Fibroblast of skin of back (primary cell): ENCODE measurements at places on chromosomes 2 and 18.

DNA sequence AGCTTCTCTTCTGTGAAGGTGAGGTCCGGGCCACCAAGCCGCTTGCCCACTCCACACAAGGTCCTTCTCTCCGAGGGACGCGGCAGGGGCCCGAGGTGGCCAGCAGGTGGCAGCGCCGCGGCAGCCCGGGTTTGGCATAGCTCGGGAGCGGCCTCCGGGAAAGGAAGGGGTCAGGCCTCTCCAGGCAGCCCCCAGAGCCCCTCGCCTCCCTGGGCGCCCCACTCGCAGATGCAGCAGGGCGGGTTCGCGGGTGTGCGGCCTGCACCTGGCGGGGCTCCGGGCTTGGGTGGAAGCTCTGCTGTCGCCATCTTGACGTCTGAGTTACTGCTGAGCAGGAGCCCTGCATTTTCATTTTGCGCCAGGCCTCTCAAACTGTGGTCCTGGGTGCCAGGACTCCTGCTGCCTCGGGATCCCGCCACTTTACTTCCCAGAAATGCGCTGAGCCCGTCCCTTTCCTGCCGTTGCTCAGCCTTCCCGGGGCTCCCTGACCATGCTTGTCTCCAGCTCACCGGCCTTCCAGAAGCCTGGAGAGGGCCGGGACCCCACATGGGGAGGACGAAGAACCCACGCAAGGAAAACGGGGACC lies 18.6 kb upstream of the NCL start:
- DNase-seq, result peak; percentile 70

DNA sequence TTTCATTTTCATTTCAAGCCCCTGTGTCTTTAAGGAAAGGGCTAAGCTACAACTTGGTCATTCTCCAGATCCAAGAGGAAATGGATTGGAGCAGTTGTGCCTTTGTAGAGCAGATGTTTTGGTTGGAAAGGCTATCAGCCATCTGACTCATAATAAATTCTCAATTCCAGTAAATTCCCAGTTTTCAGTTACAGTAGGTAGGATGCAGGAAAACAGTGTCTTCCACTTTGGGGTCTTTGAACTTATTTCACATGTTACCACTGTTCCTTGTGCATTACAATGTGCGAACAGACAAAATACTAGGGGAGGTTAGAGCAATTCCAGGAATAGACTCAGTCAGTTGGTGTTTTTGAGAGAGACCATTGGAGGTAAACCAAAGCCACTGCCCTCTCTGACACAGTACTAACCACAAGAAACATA lies 211.9 kb downstream of the BABAM2 start:
- peak; percentile 88 for DNase-seq

DNA sequence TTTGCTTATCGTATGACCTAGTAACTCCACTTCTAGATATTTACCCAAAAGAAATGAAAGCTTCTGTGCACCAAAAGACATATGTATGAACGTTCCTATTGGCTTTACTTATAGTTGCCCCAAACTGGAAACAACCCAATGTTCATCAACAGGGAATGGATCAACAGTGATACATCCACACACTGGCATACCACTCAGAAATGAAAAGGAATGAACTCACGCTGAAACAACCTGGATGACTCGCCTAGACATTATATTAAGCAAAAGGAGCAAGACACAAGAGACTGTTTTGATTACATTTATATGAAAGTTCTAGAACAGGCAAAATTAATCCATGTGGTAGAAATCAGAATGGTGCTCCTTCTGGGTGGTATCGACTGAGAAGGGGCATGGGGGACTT lies 18.9 kb downstream of the ADRA2B start:
- DNase-seq, result no peak

GRCh38 chr18:12497296-12497695 lies 89.6 kb downstream of the PRELID3A start:
- no peak for DNase-seq

DNA sequence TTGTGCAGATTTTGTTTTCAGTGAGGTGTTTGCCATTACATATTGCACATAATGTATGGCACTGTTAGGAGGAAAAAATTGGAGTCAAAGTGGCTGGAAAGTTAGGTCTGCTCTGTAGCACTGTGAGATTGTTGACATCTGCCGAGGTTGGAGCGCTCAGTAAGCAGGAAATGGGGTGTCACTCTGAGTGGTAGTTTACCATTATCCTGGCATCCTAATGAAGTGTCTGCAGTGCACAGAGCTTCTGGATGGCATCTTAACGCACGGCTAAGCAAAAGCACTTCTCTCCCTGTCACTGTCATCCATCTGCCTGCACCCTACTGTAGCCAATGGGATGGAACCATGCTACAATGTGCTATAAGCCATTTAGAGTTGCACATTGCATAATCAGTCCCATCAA lies 561.9 kb downstream of the ARHGAP15 start:
- DNase-seq, result no peak

GRCh38 chr2:69384618-69385081 lies 2.4 kb downstream of the GFPT1 start:
- peak; percentile 54 for DNase-seq

DNA sequence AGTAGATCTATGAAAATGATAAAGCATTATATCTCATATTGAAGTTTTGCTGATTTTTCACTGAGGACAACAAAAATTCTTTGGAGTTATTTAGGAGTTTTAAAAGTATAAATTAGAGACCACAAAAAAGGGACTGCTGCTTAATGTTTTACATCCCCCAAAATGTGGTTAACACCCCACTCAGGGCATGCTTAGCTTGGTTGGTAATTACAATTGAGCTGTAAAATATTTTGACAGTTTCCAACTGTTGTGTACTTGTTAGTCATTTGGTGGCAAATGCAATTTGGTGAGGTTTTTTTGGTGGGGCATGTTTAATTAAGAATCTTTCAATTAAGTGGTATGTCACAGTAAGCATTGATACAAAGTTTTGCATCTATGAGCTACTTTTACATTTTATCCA lies 137.3 kb upstream of the OTX1 start:
- DNase-seq, result no peak

DNA sequence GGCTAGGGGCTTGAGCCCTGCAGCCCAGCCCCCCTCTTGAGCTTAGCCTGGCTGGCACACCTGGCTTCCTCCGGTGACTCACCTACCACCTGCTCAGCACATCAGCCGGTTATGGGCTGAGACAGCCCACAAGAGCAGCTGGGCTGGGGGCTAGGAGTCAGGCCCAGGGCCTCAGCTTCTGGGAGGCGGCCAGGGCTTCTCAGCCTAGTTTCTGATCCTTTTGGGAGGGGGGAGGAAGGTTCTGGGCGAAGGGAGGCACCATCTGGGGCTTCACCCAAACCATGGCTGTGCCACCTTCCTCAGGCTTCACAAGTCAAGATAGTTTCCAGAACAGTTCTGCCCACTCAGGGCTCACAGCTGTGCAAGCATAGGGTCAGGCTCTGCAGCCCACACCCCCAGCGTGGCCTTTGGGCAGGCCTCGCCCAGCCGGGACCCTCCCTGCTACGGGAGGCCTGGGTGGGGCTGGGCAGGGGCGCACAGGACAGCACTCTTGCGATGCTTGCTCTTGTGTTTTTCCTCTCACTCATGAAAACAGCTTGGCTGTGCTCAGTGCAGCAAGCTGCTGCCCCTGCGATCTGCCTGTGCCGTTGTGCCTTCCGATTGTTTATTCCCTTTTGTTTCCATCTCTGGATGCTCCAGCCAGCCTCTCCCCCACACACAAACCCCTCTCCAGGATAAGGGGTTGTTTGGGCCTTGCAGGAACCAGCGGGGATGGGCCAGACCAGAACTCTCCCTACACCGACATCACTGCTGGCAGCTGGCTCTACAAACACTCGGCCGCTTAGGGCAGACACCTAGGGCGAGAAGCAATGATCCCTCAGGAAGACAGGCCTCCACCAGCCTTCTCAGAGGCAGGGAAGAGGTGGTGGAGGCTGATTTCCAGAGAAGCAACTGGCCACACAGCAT lies 26.1 kb upstream of the SEMA4C start:
- DNase-seq, result no peak

DNA sequence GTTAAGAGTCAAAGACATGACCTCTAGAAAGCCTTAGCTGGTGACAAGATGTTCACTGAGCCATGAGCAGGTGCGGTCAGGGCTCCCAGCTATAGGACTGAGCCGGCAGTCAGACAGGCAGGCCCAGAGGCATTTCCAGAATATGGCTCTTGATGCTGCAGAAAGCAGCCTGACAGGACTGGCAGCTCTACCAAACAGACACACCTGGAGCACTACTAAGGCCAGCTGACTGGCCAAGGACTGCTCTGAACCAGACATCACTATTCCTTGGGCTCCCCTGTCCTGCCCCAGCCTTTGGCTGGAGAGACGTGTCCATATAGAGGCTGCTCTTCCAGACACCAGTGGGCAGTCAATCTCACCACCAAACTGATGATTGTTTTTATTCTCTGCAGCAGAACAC lies 98.8 kb downstream of the RIF1 start:
- DNase-seq, result no peak

GRCh38 chr2:58427572-58428095 lies 186.5 kb upstream of the FANCL start:
- peak; percentile 37 for DNase-seq

GRCh38 chr18:53457068-53457467 lies 767.4 kb downstream of the MBD2 start:
- peak; percentile 67 for DNase-seq

GRCh38 chr2:231069379-231070054 lies 12.8 kb downstream of the PSMD1 start:
- no peak for DNase-seq

DNA sequence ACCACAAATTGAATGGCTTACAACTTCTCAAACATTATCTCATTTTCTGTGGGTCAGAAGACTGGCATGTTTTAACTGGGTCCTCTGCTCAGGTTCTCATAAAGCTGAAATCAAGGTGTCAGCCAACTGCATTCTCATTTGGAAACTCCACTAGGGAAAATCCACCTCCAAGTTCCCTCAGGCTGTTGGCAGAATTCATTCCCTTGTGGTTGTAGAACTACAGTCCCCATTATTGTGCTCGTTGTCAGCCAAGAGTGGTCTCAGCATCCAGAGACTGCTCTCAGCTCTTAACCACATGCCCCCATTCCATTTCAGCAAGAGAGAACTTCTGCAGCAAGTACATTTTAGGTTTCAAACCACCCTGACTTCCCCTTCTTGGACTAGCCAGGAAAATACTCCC lies 12.2 kb downstream of the NOL4 start:
- no peak for DNase-seq

- peak; percentile 78 for DNase-seq
Measured at GRCh38 chr2:191318729-191319078, 73.5 kb downstream of the MYO1B start.

DNA sequence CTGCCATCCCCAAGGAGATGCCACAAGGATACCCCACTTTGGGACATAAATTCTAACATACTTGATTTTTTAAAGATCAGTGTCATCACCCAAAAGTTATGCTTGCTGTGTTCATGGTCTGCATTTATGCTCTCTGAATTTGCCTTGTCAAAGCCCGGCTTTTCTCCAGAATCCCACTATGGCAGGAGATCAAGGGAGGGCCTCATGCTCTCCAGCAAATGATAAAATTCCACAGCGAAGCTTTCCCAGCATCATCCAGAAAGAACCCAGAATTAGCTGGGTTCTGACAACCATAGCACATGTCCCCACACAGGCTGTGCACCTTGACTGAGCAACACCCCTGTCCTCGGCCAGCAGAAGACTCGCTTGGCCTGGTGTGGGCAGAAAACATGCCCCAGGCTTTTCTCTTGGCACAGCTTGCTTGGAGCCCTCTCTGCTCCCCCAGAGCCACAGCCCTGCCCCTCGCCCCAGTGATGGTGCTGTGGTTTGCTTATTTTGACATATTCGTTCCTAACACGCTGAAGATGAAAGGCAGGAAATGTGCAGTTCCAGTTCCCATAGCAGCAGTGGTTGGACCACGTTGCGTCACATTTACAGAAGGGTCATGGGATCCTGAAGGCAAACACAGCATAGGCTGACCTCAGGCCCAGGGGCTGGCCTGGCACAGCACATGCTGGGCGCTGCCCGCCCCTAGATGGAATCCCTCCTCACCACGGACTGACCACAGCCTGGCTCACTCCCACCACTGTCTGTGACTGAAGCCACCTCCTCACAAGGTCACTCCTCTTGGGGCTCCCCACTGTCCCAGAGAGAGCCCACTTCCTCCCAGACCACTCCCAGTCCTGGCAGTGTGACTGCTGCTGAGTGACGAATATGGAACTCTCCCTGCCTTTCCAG lies 14.1 kb upstream of the CHRNA1 start:
- DNase-seq, result peak; percentile 86

DNA sequence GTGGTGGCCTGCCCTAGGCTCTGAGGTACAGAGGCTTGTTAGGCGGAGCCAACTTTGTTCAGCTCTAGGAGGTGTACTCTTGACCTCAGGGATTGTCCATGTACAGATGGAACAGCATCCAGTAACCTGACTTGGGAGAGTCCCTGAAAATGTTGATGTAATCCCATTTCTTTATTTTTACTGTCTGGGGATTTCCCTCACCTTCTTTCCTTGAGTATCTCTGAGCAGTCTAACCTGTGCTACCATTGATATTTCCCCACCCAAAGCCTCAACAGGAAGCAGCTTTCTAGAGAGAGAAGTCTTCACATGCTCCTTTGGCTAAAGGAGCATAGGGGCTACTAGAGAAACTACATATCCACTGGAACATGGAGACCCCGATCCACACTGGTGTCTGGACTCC lies 10.4 kb downstream of the IL36A start:
- DNase-seq, result no peak

- DNase-seq, result no peak
Measured at GRCh38 chr2:145049475-145049874, 529.6 kb upstream of the ZEB2 start.

DNA sequence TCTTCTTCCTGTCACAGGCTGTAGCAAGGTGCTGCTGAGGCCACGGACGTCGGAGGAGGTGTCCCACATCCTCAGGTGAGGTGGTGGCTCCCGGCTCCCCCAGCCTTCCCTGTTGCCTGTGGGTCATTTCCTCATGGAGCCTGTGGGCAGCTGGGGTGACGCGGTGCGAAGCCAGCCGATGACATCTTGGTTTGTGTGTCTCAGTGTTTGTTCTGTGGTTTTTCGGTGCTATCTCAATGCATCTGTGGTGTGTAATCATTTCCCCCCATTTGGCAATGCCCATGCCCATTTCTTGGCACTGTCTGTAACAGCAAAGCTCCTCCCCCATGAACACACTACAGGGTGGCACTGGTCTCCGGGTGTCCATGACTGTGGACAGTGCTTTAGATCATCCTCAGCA lies 6.6 kb downstream of the D2HGDH start:
- no peak for DNase-seq

- peak; percentile 71 for DNase-seq
Measured at GRCh38 chr2:29519338-29519925, 402.0 kb downstream of the ALK start.

DNA sequence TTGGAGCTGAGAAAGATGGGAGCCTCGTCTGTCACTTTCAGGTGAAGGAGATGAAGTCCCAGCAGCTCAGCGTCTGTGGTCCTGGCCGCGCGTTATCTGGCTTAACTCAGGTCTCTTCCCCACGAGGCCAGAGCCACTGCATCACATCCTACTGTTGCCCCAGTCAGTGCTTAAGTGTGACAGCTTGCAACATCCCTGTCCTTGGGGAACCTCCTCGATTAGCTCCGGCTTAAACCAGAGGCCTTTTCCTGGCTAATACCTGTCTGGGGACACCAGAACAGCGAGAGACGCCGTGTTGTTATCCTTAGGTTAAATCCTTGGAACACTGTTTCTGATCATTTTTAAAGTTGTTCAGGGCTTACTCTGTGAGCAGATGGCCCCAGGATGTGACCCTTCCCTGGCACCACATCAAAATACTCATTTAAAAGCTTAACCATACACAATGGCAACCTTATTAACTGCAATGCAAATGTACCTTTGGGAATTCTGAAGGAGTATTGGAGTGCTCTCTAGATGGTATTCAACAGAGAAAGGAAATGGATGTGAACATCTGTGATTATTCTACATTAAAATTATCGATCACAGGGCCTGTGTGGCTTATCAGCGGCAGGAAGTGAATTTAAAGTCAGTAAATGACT lies 61.2 kb upstream of the SPP2 start:
- DNase-seq, result no peak
